Activated CD4-positive, alpha-beta T cell treated with anti-CD3 and anti-CD28 coated beads, Interleukin-2, amount 50 U/mL, for 1 hour (primary cell): ENCODE measurements at places on chromosomes 4 and X.
A peak's percentile ranks its signal among the peaks of the same experiment; 100 is the strongest.

DNA sequence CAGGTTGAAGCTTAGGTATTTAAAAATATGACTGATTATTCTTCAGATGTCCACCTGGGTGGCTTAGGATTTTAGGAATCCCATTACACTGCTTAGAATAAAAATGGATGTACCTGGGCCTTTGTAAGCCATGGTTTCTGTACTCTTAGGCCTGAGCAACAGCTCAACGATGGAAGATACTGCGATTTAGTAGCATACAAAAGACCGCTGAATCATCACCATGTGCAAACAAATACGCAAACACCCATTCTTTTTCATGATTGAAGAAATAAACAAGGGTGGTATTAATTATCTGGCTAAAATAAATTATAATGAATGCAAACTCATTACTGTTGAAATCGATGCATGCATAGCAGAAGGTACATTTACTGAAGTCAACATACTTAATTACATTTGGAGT, 188.9 kb downstream of the ZNF330 start:
- no peak for DNase-seq

GRCh38 chrX:43679058-43679457, 23.0 kb downstream of the MAOA start:
- DNase-seq = no peak

DNA sequence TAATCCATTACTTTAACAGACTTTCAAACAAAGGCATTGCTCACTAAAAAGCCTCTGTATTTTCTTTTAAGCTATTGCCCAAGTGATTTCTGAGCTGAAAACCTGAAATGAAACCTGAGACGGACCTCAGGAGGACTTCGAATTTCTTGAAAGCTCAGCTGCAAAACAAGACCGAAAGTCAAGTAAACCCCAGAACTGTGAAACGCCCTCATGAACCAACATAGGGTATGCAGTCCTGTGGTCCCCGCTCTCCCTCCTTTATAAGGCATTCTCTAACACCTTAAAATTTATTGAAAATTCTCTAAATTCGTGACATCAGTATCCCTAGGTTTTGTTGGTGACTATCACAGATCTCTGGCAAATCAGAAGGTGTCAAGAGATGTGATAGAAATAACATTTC, 91.8 kb downstream of the SHISA3 start:
- no peak for DNase-seq

- DNase-seq = peak; percentile 34
Measured at GRCh38 chr4:141307241-141307689, 86.6 kb downstream of the ZNF330 start.

DNA sequence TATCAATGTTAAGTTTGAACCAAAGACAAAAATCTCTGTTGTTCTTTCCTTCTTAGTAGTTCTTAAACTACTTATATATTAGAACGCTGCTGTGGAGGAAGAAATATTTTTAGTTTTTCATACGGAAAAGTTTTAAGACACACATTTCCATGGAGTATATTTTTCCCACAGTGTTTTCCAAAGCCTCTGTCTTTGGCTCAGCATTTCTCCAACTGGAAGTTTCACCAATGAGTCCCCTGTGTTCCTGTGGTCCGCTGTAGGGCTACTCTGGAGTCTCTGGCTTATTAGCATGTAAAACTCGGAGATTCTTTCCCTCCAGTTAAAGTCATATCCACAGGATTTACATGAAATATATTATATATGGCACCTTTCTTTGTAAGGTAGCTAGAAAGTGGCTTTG, 249.0 kb downstream of the CBR4 start:
- no peak for DNase-seq

- DNase-seq = no peak
Measured at GRCh38 chr4:77014256-77014655, 61.5 kb downstream of the CCNI start.

GRCh38 chrX:69138512-69138911, 26.7 kb downstream of the PJA1 start:
- DNase-seq = no peak

DNA sequence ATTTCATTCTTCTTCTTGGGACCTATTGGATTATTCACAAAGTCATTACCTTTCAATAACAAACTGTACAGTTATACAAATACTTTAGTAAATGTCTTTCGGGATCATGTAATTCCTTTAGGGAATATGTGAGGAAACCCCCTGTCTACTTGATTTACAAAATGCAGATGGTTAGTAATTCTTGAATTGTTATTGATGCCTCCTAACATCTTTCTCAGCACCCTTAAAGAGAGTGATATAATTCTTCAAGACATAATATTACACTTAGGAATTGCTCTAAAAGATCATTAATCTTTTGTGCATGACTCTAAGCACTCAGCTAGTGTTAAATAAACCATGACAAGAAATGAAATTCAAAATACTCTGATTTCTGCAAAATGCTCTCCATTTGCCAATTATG, 988.1 kb upstream of the HS3ST1 start:
- DNase-seq = no peak

GRCh38 chr4:186693159-186693815, 30.4 kb downstream of the FAT1 start:
- no peak for DNase-seq

DNA sequence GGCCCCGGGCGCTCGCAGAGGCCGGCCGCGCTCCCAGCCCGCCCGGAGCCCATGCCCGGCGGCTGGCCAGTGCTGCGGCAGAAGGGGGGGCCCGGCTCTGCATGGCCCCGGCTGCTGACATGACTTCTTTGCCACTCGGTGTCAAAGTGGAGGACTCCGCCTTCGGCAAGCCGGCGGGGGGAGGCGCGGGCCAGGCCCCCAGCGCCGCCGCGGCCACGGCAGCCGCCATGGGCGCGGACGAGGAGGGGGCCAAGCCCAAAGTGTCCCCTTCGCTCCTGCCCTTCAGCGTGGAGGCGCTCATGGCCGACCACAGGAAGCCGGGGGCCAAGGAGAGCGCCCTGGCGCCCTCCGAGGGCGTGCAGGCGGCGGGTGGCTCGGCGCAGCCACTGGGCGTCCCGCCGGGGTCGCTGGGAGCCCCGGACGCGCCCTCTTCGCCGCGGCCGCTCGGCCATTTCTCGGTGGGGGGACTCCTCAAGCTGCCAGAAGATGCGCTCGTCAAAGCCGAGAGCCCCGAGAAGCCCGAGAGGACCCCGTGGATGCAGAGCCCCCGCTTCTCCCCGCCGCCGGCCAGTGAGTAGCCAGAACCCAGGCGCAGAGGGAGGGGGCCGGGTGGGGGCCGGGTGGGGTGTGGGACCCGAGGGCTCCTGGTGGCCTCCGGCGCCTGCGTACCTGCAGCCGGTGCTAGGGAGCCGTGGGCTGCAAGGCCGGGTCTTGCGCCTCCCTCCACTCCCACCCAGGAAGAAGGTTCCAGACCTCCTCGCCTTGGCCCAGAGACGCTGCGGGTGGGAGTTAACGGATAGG, 534 bp downstream of the MSX1 start:
- no peak for DNase-seq

- DNase-seq = no peak
Measured at GRCh38 chr4:178602833-178603232, 1160.6 kb upstream of the AGA start.

- no peak for DNase-seq
Measured at GRCh38 chrX:69493766-69494165, 10.4 kb upstream of the NALF2 start.

- DNase-seq = no peak
Measured at GRCh38 chrX:119809185-119809666, 17.8 kb upstream of the RPL39 start.

DNA sequence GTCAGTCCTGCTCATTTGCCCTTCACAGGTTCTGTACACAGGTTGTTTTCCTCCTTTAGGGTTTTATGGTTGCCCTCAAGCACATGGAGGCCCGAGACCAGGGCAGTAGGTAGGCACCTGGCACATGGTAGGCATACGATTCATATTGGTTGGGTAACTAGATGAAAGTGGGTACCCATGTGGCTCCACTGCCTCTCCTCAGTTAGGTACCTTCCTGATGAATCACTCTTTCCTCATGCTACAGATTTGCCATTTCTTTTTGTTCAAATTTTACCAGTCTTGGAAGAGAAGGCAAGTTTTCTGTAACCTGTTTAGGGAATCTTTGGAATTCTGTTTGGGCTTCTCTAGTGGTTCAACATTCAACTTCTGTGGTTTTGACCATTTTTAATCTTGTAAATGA, 121.3 kb downstream of the FHIP1A start:
- DNase-seq = no peak

DNA sequence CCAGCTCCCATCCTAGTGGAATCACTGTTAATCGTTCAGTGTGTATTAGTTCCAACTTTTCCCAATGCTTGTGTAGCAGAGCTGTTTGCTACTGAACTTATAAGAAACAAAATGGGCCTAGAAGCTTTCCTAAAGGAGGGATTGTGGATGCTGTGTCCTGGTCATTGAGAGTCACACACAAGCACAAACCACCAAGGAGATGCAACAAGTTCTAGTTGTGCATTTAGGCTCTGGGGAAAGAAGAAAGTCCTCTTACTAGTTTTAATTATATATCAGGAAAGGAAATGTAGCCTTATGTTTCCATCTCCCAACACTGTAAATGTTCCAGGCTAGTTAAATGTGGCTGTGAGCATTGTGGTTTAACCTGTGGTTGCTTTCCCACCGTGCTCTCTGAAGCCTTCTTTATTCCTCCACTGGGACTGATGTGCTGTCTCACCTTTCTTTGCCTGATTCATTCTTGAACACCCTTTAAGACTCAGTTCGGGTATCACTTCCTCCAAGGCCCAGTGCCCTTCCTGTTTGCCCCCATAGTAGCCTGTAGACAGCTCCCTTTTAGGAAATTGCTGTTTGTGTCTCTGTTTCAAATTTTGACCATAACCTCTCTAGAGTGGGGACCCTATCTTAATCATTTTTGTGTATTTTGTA, 34.3 kb downstream of the ATP10D start:
- DNase-seq = no peak

DNA sequence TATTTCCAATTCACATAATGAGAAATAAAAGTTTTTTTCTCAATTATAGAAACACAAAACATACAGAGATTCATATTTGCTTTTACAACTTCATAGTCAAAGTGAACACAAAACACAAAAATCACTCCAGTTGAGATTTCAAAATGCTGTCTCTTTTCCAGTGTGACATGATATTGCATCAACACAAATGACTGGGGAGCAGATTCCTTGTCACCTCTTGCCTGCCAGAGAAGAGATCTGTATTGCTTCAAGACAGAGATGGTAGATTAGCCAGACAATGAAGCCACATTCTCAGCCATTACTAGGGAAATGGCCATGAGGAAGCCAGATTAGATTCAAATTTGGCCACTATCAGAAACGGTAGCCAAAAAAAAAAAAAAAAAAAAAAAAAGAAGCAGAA, 2313.1 kb upstream of the AGA start:
- DNase-seq = no peak

GRCh38 chrX:95919605-95920004, 765.0 kb upstream of the DIAPH2 start:
- DNase-seq = no peak

DNA sequence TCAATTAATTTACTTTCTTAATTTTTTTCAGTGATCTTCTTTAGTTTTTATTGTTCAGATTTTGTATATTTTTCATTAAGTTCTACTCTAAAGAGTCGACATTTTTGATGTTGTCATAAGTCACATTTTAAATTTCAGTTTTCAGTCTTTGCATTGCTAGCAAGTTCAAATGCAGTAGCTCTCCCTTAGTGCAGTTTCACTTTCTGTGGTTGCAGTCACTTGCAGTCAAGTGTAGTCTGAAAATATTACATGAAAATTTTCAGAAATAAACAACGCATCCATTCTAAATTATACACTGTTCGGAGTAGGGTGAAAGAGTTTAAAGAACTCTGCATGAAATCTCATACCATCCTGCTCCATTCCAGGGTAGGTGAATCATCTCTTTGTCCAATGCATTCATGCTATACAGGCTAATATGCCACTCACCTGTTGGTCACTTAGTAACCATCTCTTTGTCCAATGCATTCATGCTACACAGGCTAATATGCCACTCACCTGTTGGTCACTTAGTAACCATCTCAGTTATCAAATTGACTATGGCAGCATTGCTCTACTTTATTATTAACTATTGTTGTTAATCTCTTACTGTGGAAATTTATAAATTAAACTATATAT, 356.9 kb downstream of the STPG2 start:
- no peak for DNase-seq

DNA sequence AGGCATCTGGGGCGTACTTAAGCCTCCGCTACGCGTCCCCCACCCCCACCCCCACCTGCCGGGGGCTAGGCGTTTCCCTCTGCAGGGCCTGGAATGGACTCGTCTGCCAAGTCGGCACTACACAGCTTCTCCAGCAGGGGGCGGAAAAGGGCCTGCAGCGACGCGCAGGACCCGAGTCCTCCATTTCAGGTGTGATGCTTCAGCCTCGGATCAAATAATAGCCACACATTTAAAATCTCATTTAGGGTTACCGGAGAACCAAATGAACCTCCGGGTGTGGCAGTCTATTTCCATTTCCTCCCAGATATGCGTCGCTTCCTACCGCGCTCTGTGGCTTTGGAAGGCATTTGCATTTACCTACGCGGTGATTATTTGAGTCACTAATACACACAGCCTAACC, 2.9 kb downstream of the PAK3 start:
- DNase-seq = peak; percentile 62

GRCh38 chrX:49273181-49273727, 3.7 kb downstream of the PPP1R3F start:
- peak; percentile 9 for DNase-seq

GRCh38 chr4:169956091-169956843, 69.9 kb downstream of the MFAP3L start:
- no peak for DNase-seq

DNA sequence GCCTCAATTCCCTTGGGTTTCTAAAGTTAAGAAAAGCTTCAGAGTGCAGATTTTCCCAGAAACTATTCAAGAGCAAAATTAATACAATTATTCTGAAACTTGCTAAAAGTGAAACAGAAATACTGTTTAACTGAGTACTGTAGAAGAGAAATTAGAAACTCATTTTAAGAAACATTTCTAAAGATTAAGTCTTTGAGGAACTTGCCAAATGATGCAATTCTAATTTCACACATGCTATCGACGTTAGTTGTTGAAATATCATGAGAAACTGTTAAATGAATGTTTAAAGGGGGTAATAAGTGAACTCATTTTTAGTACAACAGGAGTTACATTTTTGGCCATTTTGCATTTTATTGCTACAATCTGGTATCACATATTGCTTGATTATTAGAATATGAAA, 125.3 kb upstream of the MAOA start:
- DNase-seq = no peak

DNA sequence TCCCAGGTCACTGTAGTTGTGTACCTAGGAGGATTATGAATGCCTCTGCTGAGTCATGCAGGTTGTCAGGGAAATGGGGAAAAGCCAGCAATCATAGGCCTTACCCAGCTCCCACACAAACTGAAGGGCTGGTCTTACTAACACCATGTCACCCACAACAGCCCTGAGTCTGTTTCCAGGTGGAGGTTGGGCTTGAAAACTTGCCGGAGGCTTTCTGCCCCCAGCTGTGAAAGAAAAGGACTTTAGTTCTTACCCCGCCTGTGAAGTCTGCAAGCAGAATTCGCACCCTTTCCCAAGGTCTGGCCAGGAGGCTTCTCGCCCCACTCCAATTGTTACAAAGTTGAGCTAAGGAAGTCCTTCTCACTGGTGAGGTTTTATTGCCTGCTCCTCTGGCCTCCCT, 143.9 kb downstream of the RPS6KA6 start:
- DNase-seq = no peak
